ENCODE measurements at places on chromosomes 1 and 21. TPM values are rescaled to one million over a fixed set of nuclear protein-coding genes. Genes with fewer than 3 reads are reported as not detected.

DNA sequence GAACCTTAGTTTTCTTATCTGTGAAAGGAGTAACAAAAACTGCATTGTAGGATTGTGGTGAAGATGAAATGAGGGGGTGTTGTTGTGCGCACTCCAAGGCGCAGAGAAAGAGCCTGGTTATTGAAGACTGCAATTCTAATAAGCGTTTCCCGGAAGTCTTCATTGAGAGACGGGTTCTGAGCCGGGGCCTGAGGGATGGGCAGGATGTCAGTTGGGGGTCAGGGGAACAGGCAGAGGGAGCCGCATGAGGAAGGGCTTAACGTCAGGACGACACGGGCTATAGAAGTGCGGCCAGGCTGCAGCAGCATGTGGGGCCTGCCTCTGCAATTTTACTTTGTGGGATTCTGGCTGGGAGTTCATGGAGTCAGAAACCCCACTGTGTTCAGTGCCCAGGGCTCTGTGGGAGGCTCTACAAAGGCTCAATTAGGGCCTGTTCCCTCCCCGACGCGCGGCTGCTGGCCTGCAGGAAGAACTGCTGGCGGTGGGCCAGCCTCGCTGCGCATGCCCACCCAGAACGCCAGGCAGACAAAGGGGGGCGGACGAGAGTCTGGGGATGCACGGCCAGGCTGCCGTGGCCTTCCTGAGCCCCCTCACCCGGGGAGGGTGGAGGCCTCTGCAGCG, 20.7 kb downstream of the TRIM62 start:
- H3K36me3 ChIP-seq, result peaks cover 56% of the 10 kb centered on the region
- no peaks in the 10 kb centered on the region for H3K27me3 ChIP-seq
- peak; percentile 91 for DNase-seq
- peaks cover 13% of the 10 kb centered on the region for H3K4me1 ChIP-seq
- H3K4me3 ChIP-seq, result no peak overlapping the region
- no peak overlapping the region for H3K27ac ChIP-seq

GRCh38 chr1:63782982-63783381, 9.2 kb downstream of the ROR1 start:
- H3K27ac ChIP-seq, result no peak overlapping the region
- no peaks in the 10 kb centered on the region for H3K27me3 ChIP-seq
- no peak for DNase-seq
- peaks cover 15% of the 10 kb centered on the region for H3K4me1 ChIP-seq

DNA sequence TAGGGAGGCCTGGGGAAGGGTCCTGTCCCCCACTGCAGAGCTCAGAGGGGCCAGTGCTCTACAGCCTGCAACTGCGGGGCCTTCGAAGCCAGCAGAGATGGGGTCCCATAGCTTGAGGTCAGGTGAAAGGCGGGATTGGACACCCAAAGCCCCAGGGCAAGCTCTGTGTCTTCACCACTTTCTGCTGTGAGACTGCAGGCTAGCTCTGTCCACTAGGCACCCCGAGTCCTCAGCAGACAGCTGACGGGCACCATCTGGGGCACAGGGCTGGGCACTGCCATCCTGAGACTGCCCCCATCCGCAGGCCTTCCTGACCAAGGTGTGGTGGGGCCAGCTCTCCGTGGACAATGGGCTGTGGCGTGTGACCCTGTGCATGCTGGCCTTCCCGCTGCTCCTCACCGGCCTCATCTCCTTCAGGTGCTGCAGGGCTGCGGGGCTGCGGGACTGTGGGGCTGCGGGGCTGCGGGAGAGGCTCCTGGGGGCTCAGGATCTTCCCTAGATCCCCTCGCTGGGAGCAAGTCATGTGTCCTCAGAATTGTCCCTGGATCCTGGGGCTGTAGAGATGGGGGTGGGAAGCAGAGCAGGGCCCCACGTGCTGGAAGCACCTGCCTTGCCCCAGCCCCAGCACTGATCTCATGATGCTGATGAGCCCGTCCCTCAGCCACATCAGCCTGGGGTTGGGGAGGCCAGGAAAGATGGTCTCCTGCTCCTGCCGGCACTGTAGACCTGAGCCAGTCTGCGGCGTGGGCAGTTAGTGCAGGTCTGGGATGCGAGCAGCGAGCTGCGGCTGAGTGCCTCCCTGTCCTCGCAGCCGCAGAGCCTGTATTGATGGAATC, 46.8 kb downstream of the TRPM2 start:
- H3K4me3 ChIP-seq, result no peak overlapping the region
- no peaks in the 10 kb centered on the region for H3K36me3 ChIP-seq
- H3K27ac ChIP-seq, result no peak overlapping the region
- DNase-seq, result no peak

- H3K27me3 ChIP-seq, result no peaks in the 10 kb centered on the region
- no peak overlapping the region for H3K27ac ChIP-seq
- H3K4me1 ChIP-seq, result peaks cover 38% of the 10 kb centered on the region
- peaks cover 30% of the 10 kb centered on the region for H3K36me3 ChIP-seq
Measured at GRCh38 chr1:230233786-230234185, 166.7 kb downstream of the GALNT2 start.

DNA sequence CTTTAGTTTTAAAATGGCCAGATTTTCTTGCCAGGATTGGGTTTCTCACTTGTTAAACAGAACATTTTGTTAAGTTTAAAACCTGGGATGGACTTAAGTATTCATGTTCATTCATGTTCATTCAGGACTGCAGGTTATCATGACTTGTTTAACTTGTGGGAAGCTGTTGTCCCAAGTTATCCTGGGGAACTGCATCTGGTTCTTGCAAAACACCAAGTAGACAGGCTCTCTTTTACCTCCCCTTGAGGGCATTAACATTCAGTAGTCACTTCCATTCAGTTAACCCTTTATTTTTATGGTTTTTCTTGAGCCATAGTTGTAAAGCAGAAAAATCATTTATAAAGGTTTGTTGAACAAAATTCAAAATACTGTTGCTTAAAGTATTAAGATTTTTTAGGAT, 8.1 kb downstream of the SOD1 start:
- H3K4me1 ChIP-seq, result peaks cover 38% of the 10 kb centered on the region
- no peak for DNase-seq
- H3K27me3 ChIP-seq, result no peaks in the 10 kb centered on the region
- H3K36me3 ChIP-seq, result peaks cover 86% of the 10 kb centered on the region
- no peak overlapping the region for H3K4me3 ChIP-seq

Gene LCE1D
- total RNA-seq, result not detected

All from stomach (tissue), 19 donors.